ENCODE measurements at places on chromosomes 12 and 14.

DNA sequence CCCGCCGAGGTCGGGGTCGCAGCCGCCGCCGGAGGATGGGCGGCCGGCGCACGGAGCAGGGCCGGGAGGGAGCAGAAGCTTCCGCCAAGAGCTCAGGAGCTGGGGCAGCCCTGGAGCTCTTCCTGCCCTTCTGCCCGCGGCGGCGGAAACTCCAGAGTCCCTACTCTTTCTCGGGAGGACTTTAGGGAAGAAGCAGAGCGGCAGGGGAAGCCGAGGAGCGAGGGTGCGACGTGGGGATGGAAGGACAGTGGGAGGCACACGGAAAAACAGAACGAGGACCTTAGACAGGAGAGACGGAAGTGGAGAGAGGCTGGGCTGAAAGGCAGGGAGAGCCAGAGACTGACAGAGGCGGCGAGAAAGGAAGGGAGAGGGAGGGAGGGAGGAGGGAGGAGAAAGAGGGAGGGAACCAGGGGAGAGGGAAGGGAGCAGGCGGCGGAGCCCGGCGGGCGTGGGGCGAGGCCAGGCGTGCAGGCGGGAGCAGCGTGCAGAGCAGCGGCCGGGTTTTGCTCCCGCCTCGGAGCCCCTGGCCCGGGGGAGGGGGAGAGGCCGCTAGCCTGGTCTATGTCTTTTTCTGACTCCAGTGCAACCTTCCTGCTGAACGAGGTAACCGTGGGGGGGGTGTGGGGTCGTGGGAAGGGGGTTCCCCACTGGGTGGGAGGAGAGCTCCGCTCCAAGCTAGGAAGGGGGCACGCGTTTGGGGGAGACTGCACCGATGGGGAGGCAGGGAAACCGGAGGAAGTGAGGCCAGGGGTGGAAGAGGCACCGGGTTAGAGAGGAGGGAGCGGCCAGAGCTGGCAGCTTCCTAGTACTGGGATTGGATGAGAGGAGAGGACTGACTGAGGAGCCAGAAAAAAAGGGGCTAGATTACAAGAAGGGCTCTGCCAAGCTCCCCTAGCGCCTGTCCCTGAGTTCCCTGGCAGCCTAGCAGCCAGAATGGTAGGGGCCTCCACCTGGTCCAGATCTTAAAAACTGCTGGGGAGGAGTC is 2.9 kb upstream of the CACNB3 start:
- DNase-seq: no peak

DNA sequence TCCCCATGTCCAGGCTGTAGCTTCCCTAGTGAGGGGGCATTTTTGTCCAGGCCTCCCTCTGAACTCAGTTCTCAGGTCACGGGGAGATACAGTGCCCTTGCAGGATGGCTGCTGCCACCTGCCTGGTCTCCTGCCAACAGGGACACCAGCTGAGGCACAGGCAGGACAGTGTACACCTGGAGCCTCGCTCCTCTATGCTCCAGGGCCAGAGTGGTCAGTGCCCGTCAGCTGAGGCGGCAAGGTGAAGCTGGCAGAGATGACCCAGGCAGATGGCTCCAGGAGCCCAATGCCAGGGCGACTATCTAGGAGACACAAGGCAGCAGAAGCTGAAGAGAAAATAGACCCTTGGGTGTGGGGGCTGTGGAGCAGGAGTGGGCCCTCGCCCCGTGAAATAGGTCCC is 12.6 kb downstream of the TUBA1C start:
- no peak for DNase-seq

DNA sequence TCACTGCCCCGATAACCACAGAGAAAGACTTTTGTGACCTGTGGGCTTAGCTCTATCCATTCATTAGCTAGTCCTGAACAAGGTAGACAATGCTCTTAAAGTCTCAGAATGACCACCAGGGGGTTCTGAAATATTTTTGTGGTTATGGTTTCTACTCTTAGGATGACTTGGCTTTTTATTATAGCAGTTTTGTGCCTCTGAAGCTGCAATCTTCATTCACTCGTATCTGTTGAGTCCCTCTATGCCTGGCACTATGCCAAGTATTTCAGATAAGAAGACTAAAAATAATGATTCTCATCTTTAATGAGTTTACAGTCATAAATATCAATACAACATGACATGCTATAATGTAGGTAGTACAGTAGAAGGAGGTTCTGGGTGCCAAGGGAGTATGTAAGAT is 130.8 kb upstream of the TRHDE start:
- no peak for DNase-seq

DNA sequence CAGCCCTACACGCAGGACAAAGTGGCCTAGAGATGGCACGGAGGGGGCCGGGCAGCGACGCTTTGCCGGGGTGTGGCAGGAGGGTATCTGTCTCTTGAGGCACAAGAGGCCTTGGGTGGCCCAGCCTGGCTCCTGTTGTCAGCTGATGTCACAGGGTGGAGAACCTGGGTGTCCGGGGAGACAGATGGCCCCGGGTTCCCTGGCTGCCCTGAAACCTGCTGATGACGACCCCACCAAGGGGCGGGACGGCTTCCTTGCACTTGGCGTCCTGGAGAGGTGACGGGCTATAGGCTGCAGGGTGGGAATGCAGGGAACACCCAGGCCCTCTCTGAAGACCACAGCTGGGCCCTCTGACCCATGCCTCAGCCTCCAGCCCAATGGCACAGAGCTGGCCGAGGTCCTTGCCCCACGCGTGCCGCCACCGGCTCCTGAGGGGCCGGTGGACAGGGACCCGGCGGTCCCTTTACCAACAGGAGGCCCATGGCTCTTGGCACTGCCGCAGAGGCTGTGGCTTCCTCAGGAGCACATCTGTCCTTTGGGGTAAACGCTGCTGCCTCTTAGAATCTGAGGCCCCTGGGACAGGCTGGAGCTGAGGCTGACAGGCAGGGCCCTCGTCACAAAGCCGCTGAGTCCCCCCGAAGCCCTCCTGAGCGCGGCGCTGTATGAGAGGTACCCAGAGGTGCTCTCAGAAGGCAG is 16.4 kb downstream of the TRMT61A start:
- DNase-seq: no peak

- no peak for DNase-seq
Observed at GRCh38 chr12:52223406-52224039, 9.5 kb upstream of the KRT7 start.

DNA sequence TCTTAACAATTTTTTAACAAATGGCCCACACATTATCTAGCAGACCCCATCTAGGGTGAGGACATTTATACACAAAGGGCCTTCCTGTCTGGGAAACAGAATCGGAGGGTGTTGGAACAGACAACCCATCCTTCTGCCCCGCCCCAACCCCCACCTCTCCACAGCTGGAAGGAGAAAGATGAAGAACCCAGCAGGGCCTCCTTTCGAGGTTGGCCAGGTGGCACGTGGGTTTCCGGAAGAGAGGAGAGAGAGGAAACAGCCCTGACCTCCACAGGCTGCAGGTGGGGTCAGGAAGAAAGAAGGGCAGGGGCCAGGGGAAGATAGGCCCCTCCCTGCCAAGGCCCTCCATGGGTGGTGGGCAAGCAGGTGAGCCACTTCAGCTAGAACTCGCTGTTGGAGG is 57.2 kb downstream of the LRRC74A start:
- no peak for DNase-seq

GRCh38 chr12:44750468-44750867 is 125.6 kb downstream of the NELL2 start:
- no peak for DNase-seq

DNA sequence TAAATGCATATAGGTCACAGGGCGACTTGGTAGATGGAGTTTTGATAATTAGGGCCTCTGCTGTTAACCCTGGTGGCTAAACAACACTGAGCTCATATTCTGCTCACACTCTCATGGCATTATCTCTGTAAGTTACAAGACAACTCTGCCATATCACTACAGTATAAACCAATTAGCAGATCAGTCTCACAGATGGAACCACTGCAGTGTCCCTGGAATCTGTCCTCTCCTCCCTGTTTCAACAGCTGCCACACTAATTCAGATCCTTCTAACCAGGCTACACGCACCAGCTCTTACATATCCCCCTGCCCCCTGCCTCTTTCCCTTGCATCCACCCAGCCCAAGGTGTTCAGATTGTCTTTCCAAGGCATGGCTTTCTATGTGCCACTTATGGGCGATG is 161.0 kb upstream of the RMST start:
- DNase-seq: no peak

DNA sequence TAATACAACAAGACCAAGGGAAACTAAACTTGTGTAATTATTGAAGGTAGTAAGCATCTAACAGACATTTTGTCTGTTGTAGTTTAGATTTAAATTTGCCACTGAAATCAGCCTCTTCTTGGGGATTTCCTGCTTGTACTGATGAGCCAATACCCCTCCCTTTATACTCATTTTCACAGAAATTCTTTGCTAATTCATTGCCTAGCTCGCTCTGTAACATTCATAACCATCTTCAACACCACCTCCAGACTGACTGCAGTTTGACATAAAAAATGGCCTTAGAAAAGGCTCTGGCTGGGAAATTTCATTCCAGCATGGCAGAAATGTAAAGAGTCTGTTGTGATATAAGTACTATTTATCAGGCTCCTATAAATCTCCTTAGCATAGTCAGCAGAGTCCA is 109.7 kb upstream of the FLRT2 start:
- DNase-seq: no peak

DNA sequence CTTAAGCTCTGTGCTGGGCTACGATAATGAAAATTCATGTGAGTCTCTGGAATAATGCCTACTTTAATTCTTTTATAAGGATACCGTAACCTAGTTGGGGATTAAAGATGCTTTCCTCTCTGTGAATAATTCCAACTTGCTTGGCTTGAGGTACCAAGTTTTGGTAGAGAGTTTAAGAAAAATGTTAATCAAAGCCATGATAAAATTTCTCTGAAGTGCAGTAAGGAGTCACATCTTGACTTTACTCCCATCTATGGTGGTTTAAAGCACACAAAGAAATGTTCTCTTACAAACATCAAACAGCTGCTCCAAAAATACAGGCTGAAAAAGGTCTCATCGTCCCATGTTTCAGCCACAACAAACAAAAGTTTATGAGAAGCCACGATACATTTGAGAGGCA is 284.8 kb upstream of the TBX3 start:
- DNase-seq: no peak

- DNase-seq: no peak
Observed at GRCh38 chr14:61215222-61216020, 65.7 kb downstream of the TMEM30B start.

- DNase-seq: no peak
Observed at GRCh38 chr12:8156845-8157244, at the start of gene ZNF705A. Gene ZNF705A, plus strand, starts transcription at chr12:8157015. Its CDS starts 15,611 bp downstream, at chr12:8172626.

GRCh38 chr12:24913953-24914352 is 34.9 kb downstream of the BCAT1 start:
- DNase-seq: no peak

GRCh38 chr12:2011643-2012607 is 7.7 kb upstream of the DCP1B start:
- no peak for DNase-seq

- no peak for DNase-seq
Observed at GRCh38 chr14:51039252-51039651, 55.7 kb downstream of the TRIM9 start.

DNA sequence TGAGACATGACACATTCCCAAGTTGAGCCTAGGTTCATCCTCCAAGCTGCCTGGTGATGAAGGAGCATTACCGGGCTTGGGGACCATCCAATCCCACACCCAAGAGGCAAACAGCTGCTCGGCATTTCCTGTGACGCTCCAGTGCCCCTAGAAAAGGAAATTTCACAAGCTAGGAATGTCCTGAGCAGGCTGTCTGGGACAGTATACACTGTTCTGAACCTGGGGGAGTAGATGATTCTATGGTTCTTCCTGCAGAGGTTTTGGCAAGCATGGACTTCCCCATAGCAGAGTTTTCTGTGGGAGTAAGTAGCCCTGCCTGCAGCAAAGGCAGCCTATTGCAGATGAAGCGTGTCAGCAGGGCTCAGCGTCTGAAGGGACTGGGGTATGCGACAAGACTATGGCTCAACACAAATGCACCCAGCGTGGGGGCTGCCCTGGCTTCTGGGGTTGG is 47.4 kb upstream of the SRSF5 start:
- no peak for DNase-seq
